ENCODE measurements at places on chromosomes 2 and 18.
A peak's percentile ranks its signal among the peaks of the same experiment; 100 is the strongest.

DNA sequence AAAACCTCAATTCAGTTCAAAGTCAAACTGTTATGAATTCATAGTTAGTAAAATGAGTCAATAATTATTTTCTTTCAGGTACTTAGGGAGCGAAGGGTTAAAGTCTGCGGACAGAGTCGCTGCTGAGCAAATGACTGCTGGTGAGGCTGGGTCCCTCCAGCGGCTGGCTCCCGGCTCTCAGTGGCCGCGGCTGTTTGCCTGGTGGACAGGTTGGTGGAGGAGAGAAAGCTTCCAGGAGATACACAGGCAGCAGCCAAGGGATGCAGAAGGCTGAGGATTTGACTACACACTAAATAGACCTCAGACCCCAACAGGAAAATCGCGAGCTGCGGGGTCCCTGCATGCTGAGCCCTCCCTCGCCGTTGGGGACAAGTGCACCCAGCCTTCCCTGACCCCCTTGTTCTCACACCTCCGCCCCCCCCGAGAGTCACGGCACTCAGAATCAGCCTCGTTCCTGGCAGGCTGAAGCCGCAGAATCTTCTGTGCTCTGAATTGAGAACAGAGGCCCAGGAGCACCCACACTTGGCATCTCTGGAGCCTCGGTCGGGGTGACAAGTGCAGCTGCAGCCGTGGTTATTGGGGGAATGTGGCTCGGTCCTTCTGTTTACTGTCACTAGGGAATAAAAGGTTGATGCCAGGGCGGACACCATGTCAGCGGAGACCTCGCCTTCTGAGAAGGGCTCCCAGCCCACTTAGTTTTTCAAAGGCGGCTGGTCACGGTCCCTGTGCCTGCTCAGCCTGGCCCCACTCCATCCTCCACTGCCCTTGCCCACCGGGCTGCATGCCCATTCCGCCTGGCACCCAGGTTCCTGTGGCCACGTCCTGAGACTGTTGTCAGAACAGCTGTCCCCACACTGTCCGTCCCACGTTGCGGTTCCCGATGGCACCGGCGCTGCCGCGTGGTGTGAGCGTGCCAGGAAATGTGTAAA lies 74.0 kb downstream of the SLC66A2 start:
- no peak for DNase-seq

DNA sequence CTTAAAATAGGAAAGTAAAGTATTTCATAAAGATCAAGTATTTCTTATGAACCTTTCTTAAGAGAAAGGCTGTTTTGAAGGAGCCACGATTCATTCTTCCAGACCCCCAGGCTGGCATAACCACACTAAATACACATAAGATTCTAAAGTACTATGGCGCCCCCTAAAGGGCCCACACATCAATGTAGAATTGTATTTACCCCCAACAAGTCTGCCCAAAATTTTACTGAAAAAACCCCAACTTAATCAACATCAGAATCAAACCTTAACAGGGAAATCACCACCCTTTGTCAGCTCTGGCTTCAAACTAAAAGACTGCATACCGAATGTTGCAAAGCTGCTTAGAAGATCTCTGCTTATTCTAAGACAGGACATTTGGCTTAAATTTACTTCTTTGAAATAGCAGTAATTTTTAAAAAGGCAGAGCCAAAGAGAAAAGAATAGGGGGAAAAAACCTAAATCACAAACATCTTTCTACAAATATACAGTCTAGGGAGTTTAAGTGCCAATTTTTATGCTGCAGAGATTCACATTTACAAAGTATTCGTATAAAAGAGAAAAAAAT lies 20.4 kb upstream of the BCL2 start:
- peak; percentile 63 for DNase-seq

- no peak for DNase-seq
Measured at GRCh38 chr2:102368461-102369109, 13.0 kb downstream of the IL18R1 start.

DNA sequence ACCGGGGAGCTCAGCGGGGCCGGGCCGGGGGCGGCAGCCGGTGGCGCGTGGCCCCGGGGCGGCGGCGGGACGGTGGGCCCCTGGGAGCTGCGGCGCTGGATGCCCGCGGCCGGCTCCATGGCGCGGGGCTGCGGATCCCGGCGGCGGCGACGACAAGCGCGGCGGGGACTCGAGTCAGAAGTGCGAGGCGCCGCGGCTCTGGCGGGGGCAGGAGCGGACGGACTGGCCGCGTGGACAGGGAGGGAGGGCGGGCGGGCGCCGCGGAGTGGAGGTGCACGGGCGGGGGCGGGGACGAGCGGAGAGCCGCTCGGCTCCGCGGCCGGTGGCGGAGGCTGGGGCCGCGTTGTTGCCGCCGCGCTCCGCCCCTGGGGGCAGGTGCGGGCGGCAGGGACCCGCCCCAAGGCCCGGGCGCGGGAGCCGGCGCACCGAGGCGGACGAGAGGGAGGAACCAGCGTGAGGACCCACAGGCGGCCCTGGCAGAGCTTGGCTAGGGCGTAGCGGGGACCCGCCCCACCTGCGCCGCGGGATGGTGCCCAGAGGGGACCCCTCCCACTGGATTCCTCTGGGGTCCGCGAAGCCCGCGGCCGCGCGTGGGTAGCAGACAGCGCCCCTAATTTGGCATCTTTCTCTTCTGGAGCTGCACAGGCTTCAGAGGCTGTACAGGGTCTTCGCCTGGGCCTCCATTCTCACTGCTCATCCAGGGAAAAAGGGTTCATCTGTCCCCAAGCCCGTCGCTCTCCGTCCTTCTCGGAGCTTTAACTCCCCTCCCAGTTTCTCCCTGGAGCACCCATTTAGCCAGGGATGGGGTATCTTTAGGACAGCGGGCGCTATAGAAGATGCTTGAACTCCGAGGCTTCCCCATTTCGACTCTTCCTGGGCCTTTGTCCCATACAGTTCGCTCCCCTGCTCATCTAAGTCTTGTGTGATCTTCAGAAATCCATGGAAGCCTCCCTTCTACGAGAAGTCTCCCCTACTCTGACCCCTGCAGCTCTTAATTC lies at the start of gene TMEM163:
Gene TMEM163, minus strand, starts transcription at position 184 of the 998 bp plus-strand sequence.
- DNase-seq: no peak

DNA sequence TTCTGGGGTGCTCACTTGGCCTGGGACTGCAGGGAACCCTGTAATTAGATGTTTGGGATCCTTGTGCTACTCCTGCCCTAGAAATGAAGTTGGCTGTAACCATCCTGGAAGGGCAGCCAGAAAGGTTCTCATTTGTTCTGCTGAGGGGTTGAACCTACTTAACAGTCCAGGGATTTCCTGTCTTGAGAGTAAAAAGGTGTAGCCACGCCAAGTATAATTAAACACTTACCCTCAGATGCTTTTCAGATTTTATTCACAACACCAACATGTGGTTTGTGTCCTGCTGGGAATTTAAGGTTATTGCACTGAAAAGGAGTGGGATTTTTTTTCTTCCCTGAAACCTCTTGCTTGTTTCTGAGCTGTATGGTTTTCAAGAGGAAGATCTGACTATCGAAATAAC lies 222.4 kb upstream of the APCDD1 start:
- no peak for DNase-seq

DNA sequence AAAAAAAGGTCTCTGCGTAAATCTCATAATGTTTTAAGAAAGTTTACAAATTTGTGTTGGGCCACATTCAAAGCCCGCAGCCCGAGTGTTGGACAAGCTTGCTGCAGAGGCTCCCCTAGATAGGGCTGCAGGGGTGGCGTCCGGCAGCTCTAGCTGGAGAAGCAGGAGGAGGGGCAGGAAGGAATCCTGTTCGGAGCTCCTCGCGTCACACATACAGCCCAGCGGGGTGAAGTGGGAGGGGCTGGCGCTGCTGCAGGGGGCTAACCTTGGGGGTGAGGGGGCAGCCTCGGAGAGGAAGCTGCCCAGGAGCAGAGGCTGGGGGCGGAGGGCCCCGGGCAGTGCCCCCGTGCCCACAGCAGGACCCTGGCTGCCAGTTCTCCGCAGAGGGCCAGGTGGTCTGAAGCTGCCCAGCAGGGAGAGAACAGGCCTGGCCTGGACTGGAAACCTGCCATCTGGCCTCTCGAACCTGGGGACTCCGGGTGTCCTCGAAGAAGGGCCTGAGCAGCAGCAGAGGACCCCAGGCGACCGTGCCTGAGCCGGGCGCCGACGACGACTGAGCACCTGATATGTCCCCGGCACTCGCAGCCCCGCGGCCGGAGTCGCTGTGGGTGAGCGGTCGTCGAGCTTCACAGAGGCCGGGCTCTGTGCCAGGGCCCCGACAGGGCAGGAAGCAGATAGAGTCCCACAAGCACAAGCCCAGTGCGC lies 2.6 kb upstream of the GPR35 start:
- DNase-seq: no peak

- DNase-seq: no peak
Measured at GRCh38 chr2:24559473-24560113, 68.5 kb downstream of the NCOA1 start.

- peak; percentile 12 for DNase-seq
Measured at GRCh38 chr2:181178823-181179412, 198.5 kb downstream of the UBE2E3 start.

DNA sequence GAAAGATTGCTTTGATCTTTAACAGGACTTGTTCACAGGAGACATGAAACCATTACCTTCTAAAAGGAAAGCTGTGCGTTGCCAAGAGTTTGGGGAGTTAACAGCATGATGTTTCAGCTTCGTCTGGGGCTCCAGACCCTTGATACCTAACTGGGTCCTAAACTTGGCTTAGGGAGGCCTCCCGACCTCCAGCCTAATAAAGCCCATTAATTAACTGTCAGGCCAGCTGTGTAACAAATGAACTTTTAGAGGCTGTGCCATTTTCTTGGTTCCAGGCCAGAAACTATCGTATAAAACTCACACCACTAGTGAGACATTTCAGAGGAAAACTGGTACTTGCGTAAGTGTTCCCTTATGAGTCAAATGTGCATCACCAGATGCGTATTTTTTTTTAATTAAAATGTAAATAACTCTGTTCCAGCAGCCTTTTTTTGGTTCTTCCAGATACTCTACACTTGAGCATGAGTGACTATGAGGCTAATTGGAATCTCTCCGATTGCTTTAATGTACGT lies 236.5 kb downstream of the BCL2 start:
- peak; percentile 58 for DNase-seq

DNA sequence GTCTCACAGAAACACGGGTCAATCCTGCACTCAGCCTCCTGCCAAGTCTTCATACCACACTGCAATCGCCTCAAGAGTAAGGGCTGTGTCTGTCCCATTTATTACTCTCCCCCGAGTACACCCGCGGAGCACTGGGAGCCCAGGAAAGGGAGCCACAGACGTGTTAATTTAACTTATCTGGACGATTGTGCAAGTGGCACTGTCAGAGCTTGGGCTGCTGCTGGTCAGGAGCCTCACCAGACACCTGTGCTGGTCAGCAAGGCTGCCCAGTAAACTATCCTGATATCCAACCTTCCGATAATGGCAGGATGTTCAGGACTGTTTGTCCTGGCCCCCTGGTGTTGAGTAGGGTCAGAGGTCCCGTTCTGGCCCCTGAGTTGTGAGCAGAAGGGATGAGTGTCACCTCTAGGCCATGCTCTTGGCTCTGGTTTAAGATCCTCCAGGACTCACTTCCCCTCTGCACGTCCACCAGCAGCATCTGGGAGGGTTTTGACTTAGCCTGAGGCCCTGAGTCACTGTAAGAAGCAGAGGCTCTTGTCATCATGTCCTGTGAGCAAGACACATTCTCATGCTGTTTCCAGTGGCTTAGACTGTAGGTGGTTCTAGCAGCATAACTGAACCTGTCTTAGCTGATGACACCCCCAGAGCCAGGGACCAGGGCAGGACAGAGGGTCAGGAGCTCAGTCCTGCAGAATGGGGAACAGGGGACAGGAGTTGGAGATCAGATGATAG lies 82.5 kb upstream of the ARL4C start:
- no peak for DNase-seq

GRCh38 chr2:2187196-2187595 lies 143.9 kb downstream of the MYT1L start:
- no peak for DNase-seq

Data from suppressor macrophage treated with lipopolysaccharide for 4 hours (primary cell).